B cell (primary cell): ENCODE measurements at places on chromosomes 4 and X. TPM values are rescaled to one million over a fixed set of nuclear protein-coding genes. Genes with fewer than 3 reads are reported as not detected.

PNCK gene
- polyA plus RNA-seq = 0.23 TPM in 1 of 2 replicates, not detected in the other

MTMR8 gene
- 0.99 and 1.8 TPM in 2 replicates for polyA plus RNA-seq

FAM47E gene
- 0.15 and 0.42 TPM in 2 replicates for polyA plus RNA-seq

EDA gene
- polyA plus RNA-seq = 0.04 and 0.10 TPM in 2 replicates

STARD8 gene
- 0.19 and 0.33 TPM in 2 replicates for polyA plus RNA-seq

TRIML1 gene
- polyA plus RNA-seq = not detected in 2 replicates

GPAT3 gene
- 0.06 and 0.17 TPM in 2 replicates for polyA plus RNA-seq

HTATSF1 gene
- polyA plus RNA-seq = 1.0 and 1.6 TPM in 2 replicates

SORCS2 gene
- polyA plus RNA-seq = not detected in 2 replicates

ALAS2 gene
- 0.82 TPM in 1 of 2 replicates, not detected in the other for polyA plus RNA-seq

HTRA3 gene
- polyA plus RNA-seq = not detected in 2 replicates

JADE1 gene
- 13.8 and 21.1 TPM in 2 replicates for polyA plus RNA-seq

GAGE10 gene
- polyA plus RNA-seq = not detected in 2 replicates

DNA sequence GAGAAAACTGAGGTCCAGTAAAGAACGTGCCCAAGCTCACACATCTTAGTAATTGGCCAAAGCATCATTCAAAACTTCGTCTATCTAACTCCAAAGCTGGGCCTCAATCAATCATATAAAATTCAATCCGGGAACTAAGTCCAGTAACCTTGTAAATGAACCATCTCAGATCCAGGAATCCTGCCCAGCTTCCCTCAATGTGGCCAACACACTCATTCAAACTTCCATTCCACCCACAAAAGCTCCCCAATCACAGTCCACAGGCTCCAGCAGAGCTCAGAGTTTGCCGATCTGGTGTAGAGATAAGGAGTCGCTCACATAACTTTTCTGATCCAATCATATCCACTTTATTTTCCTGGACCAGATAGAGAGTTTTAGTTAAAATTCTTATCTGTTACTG is 144.8 kb downstream of the SPATA18 start:
- DNase-seq = no peak

DNA sequence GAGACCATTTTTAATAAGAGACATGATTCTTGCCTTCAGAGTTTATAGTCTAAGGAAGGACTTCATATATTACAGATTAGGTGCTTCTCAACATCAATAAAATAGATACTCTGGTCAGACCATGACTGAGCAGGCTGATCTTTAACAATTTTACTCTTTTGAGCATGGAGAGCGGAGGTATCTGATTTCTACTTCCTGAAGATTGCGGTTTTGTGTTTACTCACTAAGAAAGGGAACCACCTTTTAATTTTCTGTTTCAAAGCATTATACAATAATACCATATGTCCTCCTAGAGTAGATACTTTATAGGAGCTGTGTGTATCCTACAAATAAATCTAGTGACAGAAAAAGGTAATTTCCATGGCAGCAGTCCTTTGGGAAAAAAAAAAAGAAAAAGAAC is 12.5 kb downstream of the MORC4 start:
- peak; percentile 4 for DNase-seq

GRCh38 chrX:32597777-32598176 is 613.6 kb downstream of the DMD start:
- DNase-seq = no peak

DNA sequence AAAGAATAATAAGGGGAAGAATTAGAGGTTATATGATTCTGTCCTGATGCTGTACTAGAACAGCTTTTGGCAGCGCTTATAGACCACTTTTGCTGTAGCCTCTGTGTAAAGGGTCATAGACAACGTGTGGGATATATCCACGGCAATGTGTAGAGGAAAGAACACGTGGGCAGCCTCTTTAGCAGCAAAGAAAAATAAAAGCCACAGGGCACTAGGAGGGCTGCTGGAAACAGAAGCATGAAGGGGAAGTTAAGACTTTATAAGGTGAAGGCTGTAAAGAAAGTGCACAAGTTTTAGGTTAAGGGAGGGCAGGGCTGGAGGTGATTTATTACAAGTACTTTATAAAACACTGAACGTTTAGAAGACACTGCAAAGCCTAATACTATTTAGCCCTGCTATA is 20.1 kb upstream of the PHEX start:
- no peak for DNase-seq

DNA sequence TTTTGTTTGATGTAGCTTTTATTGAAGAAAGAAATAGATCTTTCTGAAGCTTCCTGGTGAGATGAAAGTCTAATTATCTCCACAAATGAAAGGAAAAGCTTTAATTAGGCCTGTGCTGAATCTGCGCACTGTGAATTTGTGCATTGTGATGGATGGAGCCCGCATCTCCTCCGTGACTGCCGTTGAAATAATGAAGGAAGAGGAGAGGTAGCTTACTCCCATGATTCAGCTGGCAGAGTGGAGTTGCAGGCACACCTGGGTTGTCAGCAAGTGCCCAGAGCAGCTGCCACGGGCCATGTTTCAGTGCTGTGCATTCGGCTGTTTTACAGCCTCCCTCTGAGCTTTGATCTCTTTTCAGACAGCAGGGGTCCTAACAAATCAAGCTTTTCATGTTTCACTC is 735.3 kb upstream of the TENM3 start:
- DNase-seq = no peak

- no peak for DNase-seq
Measured at GRCh38 chr4:32268863-32269262, 1548.7 kb downstream of the PCDH7 start.

GRCh38 chr4:3294401-3295241 is 1.8 kb downstream of the RGS12 start:
- no peak for DNase-seq

GRCh38 chr4:26524011-26524410 is 33.7 kb upstream of the CCKAR start:
- no peak for DNase-seq

DNA sequence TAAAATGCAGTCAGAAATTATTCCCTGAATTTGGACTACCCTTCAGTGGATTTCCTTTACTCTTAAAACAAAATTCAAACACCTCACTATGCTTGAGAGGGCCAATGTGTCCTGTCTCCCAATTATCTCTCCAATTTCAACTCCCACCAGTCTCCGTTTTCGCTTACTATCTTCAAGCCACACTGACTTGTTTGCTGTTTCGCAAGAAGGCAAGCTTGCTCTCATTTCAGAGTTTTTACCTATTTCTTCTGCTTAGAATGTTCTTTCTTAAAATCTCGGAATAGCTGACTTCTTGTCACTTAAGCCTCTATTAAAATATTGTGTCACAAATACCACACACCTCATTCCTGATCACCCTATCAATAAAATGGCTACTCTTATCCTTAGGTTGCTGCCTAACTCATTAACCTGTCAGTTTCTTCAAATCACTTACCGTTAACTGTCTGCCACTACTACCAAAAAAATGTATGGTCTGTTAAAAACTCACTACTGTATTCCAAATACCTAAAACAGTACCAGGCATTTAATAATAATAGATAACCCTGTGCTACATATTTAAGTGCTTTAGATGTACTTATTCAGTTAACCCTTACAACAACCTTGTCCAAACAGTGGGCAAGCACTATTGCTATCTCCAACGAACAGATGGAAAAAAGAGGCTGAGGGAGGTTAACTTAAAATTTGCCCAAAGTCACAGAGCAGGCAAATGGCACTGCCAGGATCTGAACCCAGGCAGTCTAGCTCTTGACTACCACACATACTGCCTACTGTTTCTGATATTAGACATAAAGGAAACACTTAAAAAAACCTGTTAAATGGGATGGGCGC is 2.9 kb downstream of the UBA6 start:
- no peak for DNase-seq

DNA sequence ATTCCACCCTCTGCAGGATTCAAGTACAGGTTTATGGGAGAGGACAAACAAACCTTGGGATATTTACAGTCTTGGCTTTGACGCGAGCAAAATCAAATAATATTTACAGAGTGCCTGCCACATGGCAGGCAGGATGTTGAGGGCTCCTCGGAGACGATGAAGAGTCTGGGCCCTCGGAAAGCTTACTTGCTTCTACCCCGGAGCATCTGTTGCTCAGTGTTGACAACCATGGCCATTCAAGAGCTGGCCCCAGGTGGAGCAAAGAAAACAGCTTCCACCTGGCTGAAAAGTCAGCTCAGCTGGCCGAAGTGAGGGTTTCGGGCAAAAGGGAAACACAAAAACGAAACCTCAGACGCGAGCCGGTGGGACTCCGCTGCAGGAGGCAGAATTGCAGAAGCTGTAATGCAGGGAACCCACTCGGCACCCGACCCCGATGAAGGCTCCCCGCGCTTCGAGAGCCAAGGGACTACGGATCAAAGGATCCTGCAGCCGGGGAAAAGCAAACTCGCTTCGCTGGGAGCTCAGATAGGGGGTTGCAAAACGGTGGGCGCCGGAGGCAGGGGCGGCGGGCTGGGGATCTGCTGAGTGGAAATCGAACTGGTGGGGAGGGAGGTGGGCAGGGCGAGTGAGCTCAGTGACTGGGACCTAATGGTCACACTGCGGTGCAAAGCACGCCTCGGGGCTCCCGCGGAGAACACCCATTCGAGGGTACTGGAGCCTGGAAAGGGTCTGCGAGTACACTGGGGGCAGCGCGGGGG is 805 bp downstream of the ATP8A1 start:
- peak; percentile 77 for DNase-seq

GRCh38 chrX:22150371-22150770 is 118.2 kb downstream of the PHEX start:
- DNase-seq = no peak

DNA sequence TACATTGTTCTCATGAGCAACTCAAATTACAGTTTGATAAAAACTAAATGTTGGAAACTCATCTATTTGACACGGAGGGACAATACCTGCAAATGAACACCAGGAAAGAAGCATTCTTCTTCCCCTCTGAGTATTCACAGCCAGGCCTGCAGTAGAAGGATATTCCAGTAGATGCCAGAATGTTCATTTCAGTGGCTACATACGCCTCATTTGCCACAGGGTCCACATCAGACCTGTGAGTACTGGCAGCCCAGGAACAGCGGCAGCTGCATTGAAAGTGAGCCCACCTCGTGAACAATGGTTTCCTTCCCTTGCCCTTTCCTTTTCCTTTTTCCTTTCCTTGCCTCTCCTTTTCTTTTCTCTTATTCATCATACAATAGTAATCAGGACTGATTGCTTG is 81.1 kb upstream of the NEIL3 start:
- DNase-seq = no peak

DNA sequence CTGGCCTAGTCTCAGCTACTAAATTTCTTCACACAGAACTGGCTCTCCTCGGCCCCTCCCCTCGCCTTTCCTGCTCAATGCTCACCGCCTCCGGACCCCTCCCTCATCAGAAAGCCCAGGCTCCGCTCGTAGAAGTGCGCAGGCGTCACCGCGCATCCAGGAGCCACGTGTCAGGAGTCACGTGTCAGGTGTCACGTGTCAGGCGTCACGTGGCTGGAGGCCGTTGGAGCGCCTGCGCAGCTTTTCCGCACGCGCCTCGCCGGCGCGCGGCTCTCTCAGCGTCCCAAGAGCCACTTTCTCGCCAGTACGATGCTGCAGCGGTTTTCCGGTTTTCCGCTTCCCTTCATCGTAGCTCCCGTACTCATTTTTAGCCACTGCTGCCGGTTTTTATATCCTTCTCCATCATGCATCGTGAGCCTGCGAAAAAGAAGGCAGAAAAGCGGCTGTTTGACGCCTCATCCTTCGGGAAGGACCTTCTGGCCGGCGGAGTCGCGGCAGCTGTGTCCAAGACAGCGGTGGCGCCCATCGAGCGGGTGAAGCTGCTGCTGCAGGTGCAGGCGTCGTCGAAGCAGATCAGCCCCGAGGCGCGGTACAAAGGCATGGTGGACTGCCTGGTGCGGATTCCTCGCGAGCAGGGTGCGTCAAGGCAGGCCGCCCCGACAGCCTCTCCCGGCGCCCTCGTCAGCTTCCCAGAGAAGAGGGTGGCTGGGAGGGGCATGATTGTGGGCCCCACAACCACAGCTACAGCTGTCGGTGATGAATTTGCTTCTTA is at the start of gene SLC25A31:
TSS of gene SLC25A31 (plus strand) at position 259 of the 772 bp plus-strand sequence. CDS start at position 405, 146 bp downstream.
- no peak for DNase-seq

GRCh38 chr4:110671679-110672078 is 48.8 kb upstream of the PITX2 start:
- DNase-seq = no peak

GRCh38 chr4:123699880-123700771 is 303.5 kb downstream of the SPRY1 start:
- DNase-seq = no peak

- no peak for DNase-seq
Measured at GRCh38 chr4:94457692-94458106, 6.0 kb downstream of the PDLIM5 start.

GRCh38 chr4:24473309-24473721 is 111.0 kb downstream of the DHX15 start:
- peak; percentile 25 for DNase-seq

GRCh38 chr4:138494931-138495330 is 252.8 kb upstream of the SLC7A11 start:
- DNase-seq = no peak

GRCh38 chrX:6169407-6169806 is 59.3 kb downstream of the NLGN4X start:
- DNase-seq = no peak

- no peak for DNase-seq
Measured at GRCh38 chrX:138885886-138886285, 174.4 kb upstream of the FGF13 start.

DNA sequence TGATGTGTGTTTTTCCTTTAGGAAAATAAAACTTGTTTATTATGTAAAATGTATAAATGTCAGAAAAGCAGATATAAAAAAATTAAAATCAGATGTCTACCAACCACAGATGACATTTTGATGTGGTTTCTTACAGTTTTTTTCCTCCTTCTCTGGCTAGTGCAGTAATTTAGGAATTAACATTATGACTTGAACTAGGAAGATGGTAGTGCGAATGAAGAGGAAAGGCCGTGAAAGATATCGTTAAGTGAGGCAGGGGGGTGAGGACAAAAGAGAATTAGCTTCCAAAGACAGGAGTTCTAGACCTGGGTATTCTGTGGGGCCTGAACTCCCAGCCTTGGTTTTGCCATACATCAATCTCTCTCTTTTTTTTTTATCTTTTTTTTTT is 98.0 kb downstream of the RBM47 start:
- no peak for DNase-seq

GRCh38 chr4:7770224-7771050 is 169.2 kb downstream of the AFAP1 start:
- DNase-seq = no peak

DNA sequence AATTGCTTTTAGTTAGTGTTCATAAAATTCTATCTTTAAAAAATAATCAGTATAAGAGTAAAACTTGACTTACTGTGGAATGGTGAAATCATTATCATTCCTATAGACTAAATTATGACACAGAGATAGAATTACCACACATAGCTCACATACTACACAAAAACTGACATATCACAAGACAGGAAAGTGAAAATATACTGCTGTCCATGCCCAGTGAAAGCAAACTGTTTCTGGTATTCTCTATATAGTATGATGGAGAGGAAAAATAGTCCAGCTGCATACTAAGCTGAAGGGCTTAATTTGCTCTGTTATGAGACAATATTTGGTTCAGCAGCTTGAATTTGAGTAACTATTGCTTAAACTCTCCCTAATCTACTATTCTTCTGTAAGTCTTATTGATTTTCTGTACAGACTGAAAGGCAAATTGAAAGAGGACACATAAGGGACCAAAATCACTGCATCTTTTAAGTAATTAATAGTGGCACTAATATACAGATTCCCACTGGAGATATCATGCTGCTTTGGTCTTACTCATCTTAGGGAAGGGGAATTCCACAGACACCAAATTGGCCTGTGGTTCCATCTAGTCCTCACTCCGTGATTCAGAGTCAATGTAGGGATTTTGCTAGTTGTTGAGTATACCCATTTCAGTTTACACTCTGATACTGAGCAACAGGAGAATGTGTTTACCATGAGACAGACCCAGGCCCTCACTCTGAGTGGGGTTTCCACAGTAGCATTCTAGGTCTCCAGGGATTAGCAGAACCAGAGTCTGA is 47.4 kb upstream of the AGA start:
- DNase-seq = no peak

- DNase-seq = no peak
Measured at GRCh38 chr4:77761595-77761994, 57.6 kb downstream of the CNOT6L start.
